ENCODE measurements at places on chromosomes 12 and 14.

DNA sequence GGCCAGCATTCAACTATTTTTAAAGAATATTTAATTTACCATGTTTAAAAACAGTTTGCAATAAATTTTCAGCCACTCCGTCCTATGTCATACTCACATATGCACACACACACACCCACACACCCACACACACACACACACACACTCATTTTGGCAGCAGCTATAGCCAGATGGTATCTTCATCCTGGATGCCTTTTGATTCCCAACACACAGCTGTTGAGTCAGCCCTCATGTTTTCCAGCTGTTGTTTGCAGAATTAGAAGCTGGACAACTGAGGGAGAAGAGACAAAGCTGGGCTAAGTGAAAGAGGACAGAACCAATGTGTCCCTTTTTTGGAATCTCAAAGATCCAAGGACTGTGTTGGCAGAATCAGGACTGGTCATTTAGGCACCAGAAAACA lies 80.0 kb upstream of the EGLN3 start:
- DNase-seq = no peak

DNA sequence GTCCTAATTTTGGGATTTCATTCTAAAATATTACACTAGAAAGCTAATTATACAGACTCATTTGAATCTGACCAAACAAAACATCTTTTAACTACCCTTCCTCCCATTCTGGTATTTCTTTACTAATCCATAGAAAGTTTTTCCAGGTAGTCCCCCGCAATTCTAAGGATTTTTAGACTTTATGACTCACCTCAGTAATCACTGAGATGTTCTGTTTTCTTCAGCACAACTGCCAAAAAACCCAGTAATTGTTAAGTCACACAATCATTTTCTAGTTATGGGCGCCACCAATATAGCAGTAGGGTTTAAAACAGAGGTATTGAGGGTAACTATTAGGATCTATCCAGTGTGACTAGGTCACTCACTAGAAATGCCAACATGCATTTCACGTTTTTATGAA lies 1.6 kb upstream of the ARID4A start:
- no peak for DNase-seq

- DNase-seq = no peak
Measured at GRCh38 chr12:91044586-91044985, 13.2 kb downstream of the KERA start.

- DNase-seq = no peak
Measured at GRCh38 chr12:96878704-96879103, 28.4 kb upstream of the NEDD1 start.

GRCh38 chr12:12121061-12121460 lies 50.3 kb downstream of the BCL2L14 start:
- DNase-seq = no peak

- no peak for DNase-seq
Measured at GRCh38 chr14:95440496-95440895, 76.0 kb downstream of the SYNE3 start.

- no peak for DNase-seq
Measured at GRCh38 chr14:84112589-84112988, 1417.4 kb upstream of the FLRT2 start.

DNA sequence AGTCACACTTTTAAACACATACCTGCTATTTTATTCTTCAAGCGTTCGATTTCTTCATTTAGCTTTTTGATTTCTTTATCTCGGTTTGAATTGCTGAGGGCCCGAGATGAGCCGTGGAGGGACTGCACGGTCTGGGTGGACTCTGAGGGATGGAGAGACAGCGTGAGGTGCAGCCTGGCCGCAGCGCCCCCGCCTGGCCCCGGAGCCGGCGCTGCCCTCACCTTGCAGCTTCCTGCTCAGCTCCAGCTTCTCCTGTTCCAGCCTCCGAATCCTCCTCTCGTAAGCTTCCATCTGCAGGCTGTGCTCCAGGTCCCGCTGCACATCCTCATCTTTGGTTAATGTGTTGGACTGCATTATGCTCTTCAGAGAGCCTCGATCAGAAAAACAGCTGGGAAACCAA lies 53.2 kb downstream of the AMN start:
- peak; percentile 12 for DNase-seq

DNA sequence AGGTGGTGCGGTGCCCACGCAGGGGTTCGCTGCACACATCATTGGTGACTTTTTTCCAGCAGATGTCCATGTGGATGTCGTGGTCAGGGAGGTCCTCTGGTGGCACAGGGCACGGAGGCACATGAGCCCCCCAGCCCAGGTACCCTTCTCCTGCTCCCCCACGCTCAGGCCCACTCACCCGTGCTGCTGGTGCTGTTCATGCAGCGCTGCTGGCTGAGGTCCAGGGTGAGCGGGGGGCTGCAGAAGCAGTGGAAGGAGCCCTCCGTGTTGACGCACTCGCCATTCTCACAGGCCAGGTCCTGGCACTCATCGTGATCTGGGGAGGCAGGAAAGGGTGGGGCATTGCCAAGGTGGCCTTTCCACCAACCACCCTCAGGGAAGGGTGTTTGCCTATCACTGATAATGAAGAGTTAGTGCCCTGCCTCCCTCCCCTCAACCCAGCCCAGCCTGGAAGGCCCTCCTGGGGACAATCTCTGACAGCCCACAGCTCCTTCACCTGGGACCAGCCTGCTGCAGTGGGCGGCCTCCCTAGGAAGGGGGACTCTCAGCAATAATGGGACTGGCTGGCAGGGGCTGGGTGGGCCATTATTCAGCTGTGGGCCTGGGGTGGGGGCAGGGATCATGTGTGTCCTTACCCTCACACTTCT lies 9.8 kb downstream of the ISCA2 start:
- DNase-seq = no peak

DNA sequence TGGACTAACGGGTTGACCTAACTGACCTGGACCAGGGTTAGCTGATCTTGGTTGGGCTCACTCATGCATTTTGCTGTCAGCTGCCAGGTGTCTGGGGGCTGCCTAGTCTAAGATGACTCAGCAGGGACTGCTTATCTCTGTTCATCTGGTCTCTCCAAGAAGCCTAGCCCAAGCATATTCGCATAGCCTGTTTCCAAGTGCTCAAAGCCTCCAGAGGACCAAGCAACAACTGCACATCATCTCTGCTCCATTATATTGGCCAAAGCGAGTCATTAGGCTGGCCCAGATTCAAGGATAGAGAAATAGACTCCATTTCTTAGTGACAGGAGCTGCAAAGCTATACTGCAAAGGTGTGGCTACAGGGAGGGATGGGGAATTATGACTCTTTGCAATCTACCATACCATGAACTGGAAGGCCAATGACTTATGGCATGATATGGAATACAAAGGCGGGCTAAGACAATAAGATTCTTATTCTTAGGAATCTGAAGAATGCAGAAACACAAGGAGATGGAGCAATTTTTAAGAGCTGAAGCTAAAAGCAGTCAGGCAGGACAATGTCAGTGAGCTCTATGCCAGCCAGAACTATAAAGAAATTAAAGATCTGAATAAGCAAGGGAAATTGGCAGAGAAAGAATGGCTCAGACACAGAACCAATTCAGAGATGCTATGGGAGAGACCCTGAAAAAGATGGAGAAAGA lies 194.6 kb upstream of the FSCB start:
- peak; percentile 20 for DNase-seq

GRCh38 chr14:91934554-91935285 lies 12.8 kb downstream of the FBLN5 start:
- no peak for DNase-seq

- DNase-seq = no peak
Measured at GRCh38 chr14:82720431-82720830, 1186.8 kb upstream of the SEL1L start.

DNA sequence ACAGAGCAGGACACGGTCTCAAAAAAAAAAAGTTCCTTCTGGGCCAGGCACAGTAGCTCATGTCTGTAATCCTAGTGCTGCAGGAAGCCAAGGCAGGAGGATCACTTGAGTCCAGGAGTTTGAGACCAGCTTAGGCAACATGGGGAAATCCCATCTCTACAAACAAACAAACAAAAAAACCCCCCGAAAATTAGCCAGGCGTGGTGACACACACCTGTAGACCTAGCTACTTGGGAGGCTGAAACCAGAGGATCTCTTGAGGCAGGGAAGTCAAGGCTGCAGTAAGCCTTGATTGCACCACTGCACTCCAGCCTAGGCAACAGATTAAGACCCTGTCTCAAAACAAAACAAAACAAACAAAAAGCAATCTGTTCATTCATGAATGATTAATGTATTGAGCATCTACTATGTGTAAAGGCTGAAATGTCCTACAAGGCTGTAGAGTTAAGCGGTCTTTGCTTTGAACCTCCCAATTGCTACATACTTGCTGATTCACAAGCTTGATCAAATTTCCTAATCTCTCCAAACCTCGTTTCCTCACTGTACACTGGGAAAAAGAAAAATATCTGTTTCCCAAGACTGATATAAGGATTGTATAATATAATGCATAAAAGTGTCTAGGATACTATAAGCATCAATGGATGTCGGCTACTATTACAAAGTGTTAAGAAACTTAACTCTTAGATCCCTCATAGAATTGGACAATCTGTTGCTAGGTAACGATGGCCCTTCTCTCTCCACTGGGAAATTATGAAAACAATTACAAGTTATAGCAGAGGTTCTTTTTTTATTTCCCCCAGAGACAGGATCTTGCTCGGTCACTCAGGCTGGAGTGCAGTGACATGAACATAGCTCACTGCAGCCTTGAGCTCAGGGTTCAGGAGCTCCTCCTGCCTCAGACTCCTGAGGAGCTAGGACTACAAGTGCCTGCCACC lies 7.9 kb upstream of the RILPL2 start:
- DNase-seq = no peak

GRCh38 chr12:39971348-39971747 lies 134.5 kb downstream of the SLC2A13 start:
- DNase-seq = no peak
